ENCODE measurements at places on chromosomes 6 and 20. TPM values are rescaled to one million over a fixed set of nuclear protein-coding genes. Genes with fewer than 3 reads are reported as not detected.

- peak; percentile 22 for DNase-seq
Measured at GRCh38 chr6:56890683-56891429, 64.1 kb upstream of the BEND6 start.

GRCh38 chr6:7004581-7005297, 103.0 kb upstream of the RREB1 start:
- DNase-seq, result no peak

The IER3 gene
- polyA plus RNA-seq, result 147 TPM

DNA sequence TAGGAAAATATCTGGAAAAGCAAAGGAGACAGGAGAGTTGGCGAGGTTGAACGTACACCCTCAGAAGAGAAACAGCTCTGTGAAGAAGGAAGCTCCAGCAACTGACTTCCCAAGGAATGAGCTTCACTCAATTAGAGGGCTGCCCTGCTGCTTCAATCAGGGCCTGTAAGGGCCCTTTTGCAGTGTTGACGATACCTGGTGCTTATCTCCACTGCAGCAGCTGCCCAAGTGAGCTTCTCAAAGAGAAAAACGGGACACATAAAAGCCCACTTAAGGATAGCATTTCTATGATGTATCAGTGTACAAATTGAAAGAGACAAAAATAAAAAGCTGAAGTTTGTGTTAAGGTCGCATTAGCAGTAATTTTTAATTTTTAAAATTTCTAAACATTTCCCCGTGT, 16.4 kb downstream of the SEC63 start:
- DNase-seq, result no peak

DNA sequence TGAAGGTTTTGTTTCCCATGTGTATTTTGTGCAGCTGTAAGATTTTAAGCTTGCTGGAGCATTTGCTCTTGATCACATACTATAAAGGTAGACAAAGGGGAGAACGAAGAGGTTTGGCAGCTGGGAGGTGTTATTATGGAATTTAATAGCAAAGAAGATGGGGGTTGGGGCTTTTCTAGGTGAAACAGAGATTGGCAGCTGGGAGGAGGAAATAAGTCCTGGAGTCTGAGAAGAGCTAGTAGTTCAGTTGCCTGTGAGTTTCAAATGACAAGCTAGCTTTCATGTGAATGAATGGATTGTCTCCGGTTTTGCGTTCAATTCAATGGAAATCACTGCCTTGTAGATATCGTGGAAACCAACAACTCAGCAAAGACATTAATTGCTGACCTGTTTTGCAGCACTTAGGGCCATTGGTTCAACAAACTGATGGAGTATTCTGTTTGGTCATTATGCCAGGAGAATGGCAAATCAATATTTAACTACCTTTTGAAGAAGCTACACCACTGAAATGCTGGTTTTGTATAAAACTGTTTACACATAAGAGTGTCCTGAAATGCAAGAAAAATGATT, 38.1 kb upstream of the FLRT3 start:
- DNase-seq, result peak; percentile 25

- no peak for DNase-seq
Measured at GRCh38 chr20:57791178-57791962, 81.6 kb upstream of the PMEPA1 start.

DNA sequence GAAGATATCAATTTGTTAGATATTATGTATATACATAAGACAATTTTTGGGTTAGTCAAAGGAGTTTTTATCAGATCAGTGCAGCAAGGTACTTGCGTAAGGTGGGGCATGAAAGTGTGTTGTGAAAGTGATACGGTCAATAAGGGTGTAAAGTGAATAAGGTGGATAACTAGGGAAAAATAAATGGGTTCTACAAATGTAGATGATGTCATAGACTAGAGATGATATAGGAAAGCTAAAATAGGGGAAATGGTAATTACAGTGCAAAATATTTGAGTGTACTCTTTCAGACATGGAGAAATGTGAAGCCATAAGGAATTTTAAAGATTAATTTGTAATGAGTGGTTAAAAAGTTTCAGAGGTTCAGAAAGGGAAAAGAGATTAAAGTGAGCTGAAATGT, 180.6 kb upstream of the KHDRBS2 start:
- no peak for DNase-seq

DNA sequence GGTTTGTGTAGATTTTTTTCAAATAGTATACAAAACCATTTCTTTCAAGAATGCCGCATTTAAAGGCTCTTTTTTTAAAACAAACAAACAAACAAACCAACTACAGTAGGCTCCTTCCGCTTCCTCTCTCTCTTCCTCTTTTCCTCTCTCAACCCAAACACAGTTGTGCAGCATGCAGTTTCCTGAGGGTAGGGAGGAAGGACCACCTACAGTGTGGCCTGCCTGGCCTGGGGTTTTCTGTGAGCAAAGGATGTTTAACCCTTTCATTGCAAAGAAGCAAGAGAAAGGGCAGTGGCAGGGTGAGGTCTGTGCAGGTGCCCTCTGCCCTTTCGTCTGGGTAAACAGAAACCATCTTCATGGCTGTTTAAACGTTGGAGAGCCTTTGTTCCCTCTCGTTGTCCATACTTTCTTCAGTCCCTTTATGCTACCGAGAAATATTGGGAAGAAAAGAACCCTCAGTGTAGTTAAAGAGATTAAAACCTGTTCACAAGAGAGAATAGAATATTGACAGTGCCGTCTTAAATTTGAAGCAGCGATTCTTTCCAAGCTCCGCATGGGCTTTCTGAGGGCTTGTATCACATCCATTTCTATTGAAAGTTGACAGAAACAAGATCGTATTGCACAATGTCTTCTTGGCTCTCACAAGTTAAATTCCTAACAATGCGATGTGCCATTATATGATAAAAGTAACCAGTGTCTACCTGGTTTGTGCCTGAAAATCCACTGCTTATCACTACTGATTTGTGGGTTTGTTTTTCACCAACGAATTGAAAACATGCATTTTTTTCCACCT, 215.5 kb upstream of the SNX9 start:
- DNase-seq, result no peak

DNA sequence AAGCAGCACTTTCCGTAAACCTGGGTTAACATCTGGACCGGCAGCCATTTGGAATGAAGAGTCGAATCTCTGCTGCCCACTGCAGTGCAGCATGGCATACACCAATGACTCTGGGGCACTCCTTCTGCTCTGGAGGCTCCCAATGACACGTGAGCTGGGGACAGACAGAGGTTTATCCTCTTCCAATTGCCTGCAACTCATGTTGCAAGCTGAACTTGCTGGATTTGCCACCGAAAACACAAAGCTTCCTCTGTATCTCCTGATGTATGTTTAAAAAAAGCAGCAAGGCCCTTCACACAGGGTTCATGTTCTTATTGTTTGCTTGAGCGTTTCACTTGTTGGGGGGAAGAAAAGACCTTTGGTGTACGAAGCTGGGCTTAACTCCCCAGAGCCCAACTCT, 10.8 kb downstream of the NCOA5 start:
- DNase-seq, result no peak

DNA sequence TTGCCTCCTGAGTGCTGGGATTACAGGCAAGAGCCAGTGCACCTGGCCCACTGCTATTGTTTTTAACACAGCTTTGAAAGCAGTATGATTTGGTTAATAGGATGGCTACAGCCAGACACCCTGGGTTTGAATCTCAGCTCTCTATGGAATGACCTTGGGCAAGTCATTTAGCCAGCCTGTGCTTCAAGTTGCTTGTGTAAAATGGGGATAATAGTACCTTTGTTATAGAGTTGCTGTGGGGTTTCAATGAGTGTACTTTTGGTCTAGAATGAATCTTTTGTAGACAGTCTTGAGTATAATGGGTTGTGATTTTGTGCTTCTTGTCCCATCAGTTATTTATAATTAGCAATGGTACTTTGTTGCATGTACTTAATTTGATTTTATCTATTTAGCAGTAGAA, 70.9 kb downstream of the JARID2 start:
- no peak for DNase-seq

Data from stomach (tissue), 19 donors.